Ascending aorta (tissue), 2 donors: ENCODE measurements at places on chromosomes 3 and 15.

DNA sequence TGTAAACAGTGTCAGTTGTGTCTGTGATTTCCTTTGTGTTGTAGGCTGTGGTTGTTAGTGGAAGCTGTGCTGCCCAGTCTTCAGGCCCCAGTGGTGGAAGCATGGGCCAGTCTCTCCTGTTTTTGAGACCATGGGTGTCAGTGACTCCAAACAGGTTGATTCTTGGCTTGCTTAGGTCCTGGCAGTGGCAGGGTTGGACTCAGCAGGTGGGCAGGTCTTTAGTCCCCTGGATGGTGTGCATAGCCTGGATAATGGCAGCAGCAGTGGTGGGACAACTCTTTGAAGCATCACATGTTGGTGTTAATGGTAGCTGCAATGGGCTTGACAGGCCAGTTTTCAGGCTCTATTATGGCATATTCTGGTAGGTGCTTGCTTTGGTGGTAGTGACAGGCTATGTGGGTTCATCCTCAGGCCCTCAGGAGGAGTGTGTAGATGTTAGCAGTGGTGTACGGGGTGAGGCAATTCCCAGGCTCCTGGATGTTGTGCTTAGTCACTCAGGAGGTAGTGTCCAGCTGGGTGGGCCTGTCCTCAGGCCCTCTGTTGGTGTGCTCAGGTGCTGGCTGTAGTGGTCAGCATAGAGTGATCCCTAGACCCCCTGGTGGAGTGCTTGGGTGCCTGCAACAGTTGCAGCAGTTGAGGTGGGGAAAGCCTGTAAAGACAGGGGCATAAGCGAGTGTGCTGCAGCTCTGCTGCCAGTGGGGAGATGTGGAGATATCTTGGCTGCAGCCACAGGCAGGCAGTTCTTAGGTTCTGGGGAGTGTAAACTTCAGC is 596.7 kb downstream of the PDCD6IP start:
- no peak overlapping the region for H3K27ac ChIP-seq
- no peak for DNase-seq
- no peaks in the 10 kb centered on the region for H3K4me1 ChIP-seq
- no peaks in the 10 kb centered on the region for H3K36me3 ChIP-seq

GRCh38 chr15:86316726-86317383 is 237.2 kb downstream of the AGBL1 start:
- no peaks in the 10 kb centered on the region for H3K36me3 ChIP-seq
- no peak overlapping the region for H3K4me3 ChIP-seq
- H3K4me1 ChIP-seq, result no peaks in the 10 kb centered on the region
- DNase-seq, result no peak

DNA sequence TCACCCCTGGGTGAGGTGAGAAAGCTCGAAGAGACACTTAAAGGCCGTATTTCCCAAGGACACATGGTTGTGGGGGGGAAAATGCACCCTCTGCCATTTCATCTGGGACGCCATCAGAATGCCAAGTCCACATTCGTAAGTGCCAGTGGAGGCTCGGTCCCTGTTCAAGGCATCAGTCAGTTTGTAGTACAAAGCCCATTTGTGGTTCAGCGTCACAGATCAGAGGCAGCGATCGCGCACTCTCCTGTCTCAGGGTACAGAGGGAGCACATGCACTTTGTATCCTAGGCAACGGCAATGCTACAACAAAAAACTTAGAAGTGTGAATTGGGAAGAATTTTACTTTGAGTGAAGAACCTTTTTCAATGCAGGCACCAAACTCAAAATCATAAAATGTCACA is 27.2 kb downstream of the SEMA6D start:
- H3K4me3 ChIP-seq, result no peak overlapping the region
- no peaks in the 10 kb centered on the region for H3K27me3 ChIP-seq
- H3K36me3 ChIP-seq, result no peaks in the 10 kb centered on the region
- H3K4me1 ChIP-seq, result no peaks in the 10 kb centered on the region
- DNase-seq, result no peak

GRCh38 chr3:30401971-30402370 is 204.4 kb upstream of the TGFBR2 start:
- DNase-seq, result no peak
- no peaks in the 10 kb centered on the region for H3K4me1 ChIP-seq
- H3K27ac ChIP-seq, result no peak overlapping the region
- H3K4me3 ChIP-seq, result no peak overlapping the region
- no peaks in the 10 kb centered on the region for H3K27me3 ChIP-seq

- H3K27me3 ChIP-seq, result no peaks in the 10 kb centered on the region
- DNase-seq, result no peak
- no peaks in the 10 kb centered on the region for H3K36me3 ChIP-seq
- H3K4me3 ChIP-seq, result no peak overlapping the region
Observed at GRCh38 chr3:46021516-46021915, 5.8 kb downstream of the XCR1 start.

GRCh38 chr3:21830541-21830940 is 79.5 kb upstream of the ZNF385D start:
- DNase-seq, result no peak
- no peaks in the 10 kb centered on the region for H3K27me3 ChIP-seq
- no peaks in the 10 kb centered on the region for H3K36me3 ChIP-seq
- no peak overlapping the region for H3K4me3 ChIP-seq

DNA sequence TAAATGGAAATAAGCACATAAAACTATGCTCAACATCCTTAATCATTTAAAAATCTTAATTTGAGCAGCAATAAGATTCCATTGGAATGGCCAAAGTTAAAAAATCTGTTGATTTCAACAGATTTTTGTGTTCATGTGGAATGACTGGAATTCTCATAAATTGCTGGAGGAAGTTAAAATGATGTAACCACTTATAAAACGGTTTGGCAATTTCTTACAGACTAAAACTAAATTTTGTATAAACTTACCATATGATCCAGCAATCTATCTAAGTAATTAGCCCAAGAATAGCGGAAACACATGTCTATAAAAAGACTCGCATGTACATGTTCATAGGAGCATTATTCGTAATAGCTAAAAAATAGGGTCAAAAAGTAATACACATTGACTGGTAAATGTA is 1713.6 kb downstream of the SI start:
- no peaks in the 10 kb centered on the region for H3K36me3 ChIP-seq
- no peak for DNase-seq
- no peaks in the 10 kb centered on the region for H3K27me3 ChIP-seq

- H3K4me3 ChIP-seq, result peak overlapping the region; percentile 94
- peaks cover 29% of the 10 kb centered on the region for H3K4me1 ChIP-seq
- no peak for DNase-seq
- peaks cover 8% of the 10 kb centered on the region for H3K36me3 ChIP-seq
- H3K27me3 ChIP-seq, result no peaks in the 10 kb centered on the region
Observed at GRCh38 chr3:4981665-4982494, 2.6 kb downstream of the BHLHE40 start.

GRCh38 chr15:38810686-38811085 is 246.1 kb upstream of the RASGRP1 start:
- no peaks in the 10 kb centered on the region for H3K4me1 ChIP-seq

GRCh38 chr15:101010781-101011180 is 91.6 kb downstream of the LRRK1 start:
- H3K36me3 ChIP-seq, result peaks cover 15% of the 10 kb centered on the region
- H3K4me1 ChIP-seq, result peaks cover 3% of the 10 kb centered on the region
- H3K4me3 ChIP-seq, result no peak overlapping the region

GRCh38 chr15:48494631-48495030 is 150.9 kb downstream of the FBN1 start:
- H3K4me3 ChIP-seq, result no peak overlapping the region
- peaks cover 4% of the 10 kb centered on the region for H3K4me1 ChIP-seq
- H3K27me3 ChIP-seq, result no peaks in the 10 kb centered on the region
- H3K36me3 ChIP-seq, result peaks cover 80% of the 10 kb centered on the region
- DNase-seq, result no peak

DNA sequence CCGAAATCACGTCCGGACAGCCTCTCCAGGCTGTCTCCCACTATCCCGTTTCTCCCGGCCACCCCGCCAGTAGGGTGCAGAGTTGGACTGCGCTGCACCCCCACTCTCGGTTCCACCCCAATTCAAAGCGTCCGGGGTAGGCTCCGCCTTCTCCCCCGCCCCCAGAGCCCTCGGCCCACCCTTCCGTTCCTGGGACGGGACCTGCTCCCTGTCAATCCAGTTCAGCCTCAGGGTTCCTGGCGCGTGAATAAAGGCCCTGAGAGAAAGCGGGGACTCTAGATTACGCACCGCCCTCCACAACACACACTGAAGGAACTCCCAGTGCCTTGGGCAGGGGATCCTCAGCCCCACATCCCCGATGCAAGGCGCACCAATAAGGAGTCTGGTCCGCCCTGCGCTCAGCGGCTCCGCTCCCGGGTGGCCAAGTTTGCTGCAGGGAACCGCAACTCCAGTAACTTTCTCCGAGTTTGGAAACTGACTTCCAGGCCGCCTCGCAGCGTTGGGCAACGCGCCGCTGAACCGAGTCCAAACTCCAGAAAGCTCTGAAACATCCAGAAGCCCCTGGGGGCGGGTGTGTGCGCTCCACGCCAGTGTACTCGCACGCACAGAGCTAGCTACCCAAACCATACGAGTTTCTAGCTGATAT is 1.9 kb downstream of the ADAMTS9 start:
- H3K27me3 ChIP-seq, result no peaks in the 10 kb centered on the region
- peak; percentile 97 for DNase-seq
- H3K4me3 ChIP-seq, result peak overlapping the region; percentile 68
- peak overlapping the region; percentile 97 for H3K27ac ChIP-seq

DNA sequence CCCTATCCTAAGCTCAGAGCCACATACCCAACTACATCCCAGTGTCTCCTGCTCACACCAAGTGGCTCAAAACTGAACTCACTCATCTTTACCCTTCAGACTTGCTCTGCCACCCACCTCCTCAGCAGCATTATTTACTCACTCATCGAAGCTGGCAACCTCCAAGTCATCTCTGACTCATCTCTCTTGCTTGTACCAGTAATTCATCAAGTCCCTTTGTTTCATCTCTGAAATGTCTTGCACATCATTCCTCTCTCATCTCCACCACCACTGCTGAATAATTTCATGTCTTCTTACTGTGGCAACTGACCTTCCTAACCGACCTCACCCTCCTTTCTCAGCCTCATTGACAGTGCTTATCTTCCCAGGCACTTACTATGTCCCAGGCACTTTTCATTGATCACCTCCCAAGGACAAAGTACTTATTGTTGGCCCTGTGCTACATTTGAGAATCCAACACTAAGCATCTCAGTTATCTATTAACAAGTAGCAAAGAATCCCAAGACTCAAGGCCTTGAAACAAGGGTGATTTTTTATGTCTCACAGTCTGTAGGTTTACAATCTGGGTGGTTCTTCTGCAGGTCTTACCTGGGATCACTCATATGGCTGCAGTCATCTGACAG is 82.0 kb downstream of the MRPL46 start:
- H3K36me3 ChIP-seq, result no peaks in the 10 kb centered on the region
- DNase-seq, result no peak
- no peaks in the 10 kb centered on the region for H3K4me1 ChIP-seq
- no peak overlapping the region for H3K27ac ChIP-seq
- no peak overlapping the region for H3K4me3 ChIP-seq

- H3K36me3 ChIP-seq, result no peaks in the 10 kb centered on the region
- H3K4me3 ChIP-seq, result no peak overlapping the region
- H3K27ac ChIP-seq, result peak overlapping the region; percentile 94
- H3K27me3 ChIP-seq, result no peaks in the 10 kb centered on the region
Observed at GRCh38 chr3:69081583-69082262, 1.6 kb upstream of the UBA3 start.

GRCh38 chr3:56137415-56137814 is 330.9 kb downstream of the ERC2 start:
- H3K27me3 ChIP-seq, result no peaks in the 10 kb centered on the region
- H3K36me3 ChIP-seq, result no peaks in the 10 kb centered on the region
- no peak overlapping the region for H3K4me3 ChIP-seq
- no peak for DNase-seq
- no peak overlapping the region for H3K27ac ChIP-seq

DNA sequence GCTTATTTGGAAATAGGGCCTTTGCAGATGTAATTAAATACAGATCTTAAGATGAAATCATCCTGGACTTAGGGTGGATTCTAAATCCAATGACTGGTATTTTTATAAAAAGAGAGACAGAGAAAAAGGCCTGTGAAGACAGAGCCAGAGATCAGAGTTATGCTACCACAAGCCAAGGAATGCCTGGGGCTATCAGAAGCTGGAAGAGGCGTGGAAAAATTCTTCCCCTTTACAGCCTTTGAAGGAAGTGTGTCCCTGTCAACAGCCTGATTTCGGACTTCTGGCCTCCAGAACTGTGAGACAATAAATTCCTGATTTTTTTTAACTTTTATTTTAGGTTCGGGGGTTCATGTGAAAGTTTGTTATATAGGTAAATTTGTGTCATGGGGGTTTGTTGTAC is 154.1 kb upstream of the CADPS start:
- DNase-seq, result no peak
- no peaks in the 10 kb centered on the region for H3K4me1 ChIP-seq
- H3K36me3 ChIP-seq, result no peaks in the 10 kb centered on the region
- H3K27me3 ChIP-seq, result no peaks in the 10 kb centered on the region
- H3K27ac ChIP-seq, result no peak overlapping the region

DNA sequence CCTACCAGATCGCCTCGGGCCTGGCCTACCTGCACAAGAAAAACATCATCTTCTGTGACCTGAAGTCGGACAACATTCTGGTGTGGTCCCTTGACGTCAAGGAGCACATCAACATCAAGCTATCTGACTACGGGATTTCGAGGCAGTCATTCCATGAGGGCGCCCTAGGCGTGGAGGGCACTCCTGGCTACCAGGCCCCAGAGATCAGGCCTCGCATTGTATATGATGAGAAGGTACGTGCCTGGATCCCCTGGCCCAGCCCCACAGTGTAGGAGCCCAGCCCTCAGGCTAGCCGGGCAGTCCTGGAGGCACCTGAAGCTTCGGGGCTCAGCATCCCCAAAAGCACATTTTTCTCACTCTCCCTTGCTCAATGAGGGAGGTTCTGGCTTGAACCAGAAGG is 135.8 kb downstream of the LRRK1 start:
- no peak overlapping the region for H3K4me3 ChIP-seq
- no peaks in the 10 kb centered on the region for H3K4me1 ChIP-seq
- no peak for DNase-seq
- H3K27me3 ChIP-seq, result no peaks in the 10 kb centered on the region
- no peak overlapping the region for H3K27ac ChIP-seq
- H3K36me3 ChIP-seq, result peaks cover 64% of the 10 kb centered on the region

GRCh38 chr3:139120086-139121056 is 75.7 kb upstream of the PRR23C start:
- H3K4me3 ChIP-seq, result no peak overlapping the region
- no peak overlapping the region for H3K27ac ChIP-seq
- no peaks in the 10 kb centered on the region for H3K4me1 ChIP-seq
- DNase-seq, result peak; percentile 50
- no peaks in the 10 kb centered on the region for H3K36me3 ChIP-seq
- H3K27me3 ChIP-seq, result no peaks in the 10 kb centered on the region

DNA sequence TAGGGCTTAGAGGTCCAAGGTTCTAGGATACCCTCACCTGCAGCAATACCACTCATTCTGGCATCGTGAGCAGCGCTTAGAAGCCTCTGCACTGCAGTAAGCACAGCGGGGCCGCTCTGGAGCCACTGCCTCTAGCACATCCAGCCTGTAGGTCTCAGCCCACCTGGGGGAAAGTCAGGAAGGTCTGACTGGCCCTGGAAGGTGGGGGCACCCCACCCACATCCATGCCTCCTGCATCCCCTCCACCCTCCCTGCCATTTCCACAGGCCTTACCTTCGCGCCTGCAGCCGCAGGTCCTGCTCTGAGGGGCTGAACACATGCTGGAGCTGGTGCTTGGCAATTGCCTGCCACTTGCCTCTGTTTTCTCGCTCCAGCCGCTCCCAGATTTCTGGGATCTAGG is 901 bp upstream of the RASSF1 start:
- no peak for DNase-seq
- H3K36me3 ChIP-seq, result no peaks in the 10 kb centered on the region

GRCh38 chr3:77902675-77903074 is 862.8 kb downstream of the ROBO2 start:
- no peaks in the 10 kb centered on the region for H3K4me1 ChIP-seq
- no peaks in the 10 kb centered on the region for H3K27me3 ChIP-seq
- no peak overlapping the region for H3K4me3 ChIP-seq
- no peak for DNase-seq
- H3K36me3 ChIP-seq, result no peaks in the 10 kb centered on the region
